ENCODE measurements at places on chromosomes 4 and X.
A peak's percentile ranks its signal among the peaks of the same experiment; 100 is the strongest.

GRCh38 chr4:113607998-113608397 lies 153.5 kb downstream of the CAMK2D start:
- no peak for DNase-seq

DNA sequence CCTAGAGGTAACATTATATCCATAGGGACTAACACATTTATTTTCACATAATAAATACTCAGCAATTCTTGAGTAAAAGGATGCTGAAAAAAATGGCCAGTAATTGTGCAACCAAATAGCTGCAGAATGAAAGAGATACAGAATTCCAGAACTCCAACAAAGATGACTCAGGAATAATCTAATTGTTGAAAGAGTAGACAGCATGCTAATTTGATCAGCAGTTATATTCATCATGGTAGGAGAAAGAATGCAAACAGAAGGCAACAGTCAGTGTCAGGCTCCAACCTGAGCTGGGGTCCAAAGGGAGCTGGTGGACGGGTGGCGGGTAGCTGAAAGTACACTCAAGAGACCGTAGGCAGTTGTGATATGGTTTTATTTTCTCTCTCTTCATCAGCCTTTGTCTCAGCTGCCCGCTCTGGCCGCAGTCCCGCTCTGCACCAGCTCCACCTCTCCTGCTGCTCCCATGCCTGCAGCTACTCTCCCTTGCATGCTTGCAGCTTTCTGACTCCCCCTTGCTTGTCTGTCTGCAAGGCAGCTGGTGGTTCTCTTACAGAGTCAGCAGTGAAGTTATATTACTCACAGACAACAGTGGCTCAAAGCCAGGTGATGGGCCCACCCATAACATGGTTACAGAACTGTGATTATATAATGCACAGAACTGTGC lies 1150.1 kb downstream of the STIM2 start:
- DNase-seq = no peak

GRCh38 chrX:55867708-55868107 lies 150.2 kb downstream of the RRAGB start:
- no peak for DNase-seq

DNA sequence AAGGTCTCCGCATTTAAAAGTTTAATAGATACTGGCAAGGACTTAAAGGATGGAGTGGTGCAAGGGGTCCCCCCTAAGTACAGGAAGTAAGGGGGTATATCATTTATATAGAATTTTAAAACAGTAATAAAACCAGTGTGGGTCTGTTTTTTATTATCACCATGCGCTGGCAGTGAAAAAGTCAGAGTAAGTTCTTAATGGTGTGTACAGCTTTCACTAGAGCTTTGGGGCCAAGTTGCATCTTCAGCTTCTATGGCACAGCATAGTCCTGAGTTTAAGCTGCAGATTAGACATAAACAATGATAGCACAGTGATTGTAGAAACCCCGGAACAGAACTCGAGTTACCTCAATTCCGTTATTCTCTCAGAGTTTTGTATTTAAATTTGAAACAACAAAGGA lies 27.6 kb downstream of the RHOH start:
- no peak for DNase-seq

- peak; percentile 42 for DNase-seq
These were observed 789 bp downstream of the ARHGAP10 start for GRCh38 chr4:147732518-147733235.

GRCh38 chrX:46991664-46992063 lies 79.4 kb downstream of the JADE3 start:
- DNase-seq = no peak

DNA sequence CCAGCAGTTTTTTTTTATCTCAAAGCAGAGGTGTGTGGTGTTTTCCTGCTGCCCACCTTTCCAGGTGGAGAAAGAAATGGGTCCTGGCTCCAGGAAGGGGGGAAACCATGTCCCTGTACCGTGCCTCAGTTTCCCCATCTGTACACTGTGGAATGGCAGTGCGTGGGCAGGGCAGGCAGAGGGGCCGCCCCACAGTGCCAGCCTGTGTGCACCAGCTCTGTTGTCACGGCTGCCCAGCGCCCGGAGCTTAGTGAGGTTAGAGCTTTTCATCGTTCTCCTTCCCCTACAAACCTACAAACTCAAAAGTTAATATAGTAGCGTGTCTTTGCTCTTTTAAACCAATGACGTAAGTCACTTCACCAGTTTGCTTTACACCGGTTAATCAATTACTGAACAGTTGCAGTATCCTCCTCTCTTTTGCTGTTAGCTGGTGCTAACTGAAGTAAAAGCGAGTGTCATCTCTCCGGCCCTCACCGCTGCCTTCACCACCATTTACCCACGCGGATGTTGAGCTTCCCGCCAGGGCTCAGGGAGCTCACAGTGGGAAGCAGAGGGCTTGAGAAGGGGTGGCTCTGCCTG lies 114.8 kb upstream of the ADRA2C start:
- DNase-seq = no peak

- peak; percentile 42 for DNase-seq
These were observed 37.3 kb upstream of the GUCY1A1 start for GRCh38 chr4:155629183-155629825.

DNA sequence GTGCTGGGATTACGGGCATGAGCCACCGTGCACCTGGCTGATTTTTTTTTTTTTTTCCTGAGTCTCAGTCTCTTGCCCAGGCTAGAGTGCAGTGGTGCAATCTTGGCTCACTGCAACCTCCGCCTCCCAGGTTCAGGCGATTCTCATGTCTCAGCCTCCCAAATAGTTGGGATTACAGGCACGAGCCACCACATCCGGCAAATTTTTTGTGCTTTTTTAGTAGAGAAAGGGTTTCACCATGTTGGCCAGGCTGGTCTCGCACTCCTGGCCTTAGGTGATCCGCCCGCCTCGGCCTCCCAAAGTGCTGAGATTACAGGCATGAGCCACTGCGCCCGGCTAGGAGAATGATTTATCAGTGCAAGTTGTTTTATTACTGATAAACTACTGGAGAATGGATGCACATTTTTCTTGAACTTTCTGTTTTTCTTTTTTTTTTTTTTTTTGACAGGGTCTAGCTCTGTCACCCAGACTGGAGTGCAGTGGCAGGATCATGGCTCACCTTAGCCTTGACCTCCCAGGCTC lies 39.7 kb upstream of the DHRSX start:
- no peak for DNase-seq

DNA sequence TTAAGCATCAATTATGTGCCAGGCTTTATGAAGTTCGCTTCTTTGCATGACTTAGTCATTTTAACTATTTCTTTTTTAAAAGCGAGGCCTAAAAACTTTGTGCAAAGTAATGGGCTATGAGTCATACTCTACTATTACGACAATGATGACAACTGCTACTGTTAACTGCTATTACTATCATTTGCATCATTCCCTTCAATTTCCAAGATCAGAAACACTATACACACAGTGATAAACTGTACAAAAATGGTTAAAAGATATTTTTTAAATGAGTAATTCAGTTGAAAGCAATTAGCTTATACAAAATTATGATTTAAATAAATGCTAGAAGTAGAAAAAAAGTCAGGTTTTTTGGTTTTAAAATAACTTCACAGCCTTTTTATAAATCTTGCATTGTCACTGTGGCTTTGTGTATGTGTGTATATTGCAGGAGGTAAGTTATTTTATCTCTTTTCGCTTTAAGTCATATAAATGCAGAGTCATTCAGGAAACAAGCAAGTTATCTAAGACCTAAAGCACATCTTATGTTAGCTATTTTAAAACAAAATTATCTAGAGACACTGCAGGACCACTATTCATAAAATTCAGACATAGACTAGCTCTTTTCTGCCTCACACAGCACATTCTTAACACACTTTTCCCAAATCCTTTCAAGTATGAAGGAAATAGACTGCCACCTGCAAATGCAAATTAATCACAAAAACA lies 18.5 kb upstream of the CXCL3 start:
- DNase-seq = peak; percentile 74

DNA sequence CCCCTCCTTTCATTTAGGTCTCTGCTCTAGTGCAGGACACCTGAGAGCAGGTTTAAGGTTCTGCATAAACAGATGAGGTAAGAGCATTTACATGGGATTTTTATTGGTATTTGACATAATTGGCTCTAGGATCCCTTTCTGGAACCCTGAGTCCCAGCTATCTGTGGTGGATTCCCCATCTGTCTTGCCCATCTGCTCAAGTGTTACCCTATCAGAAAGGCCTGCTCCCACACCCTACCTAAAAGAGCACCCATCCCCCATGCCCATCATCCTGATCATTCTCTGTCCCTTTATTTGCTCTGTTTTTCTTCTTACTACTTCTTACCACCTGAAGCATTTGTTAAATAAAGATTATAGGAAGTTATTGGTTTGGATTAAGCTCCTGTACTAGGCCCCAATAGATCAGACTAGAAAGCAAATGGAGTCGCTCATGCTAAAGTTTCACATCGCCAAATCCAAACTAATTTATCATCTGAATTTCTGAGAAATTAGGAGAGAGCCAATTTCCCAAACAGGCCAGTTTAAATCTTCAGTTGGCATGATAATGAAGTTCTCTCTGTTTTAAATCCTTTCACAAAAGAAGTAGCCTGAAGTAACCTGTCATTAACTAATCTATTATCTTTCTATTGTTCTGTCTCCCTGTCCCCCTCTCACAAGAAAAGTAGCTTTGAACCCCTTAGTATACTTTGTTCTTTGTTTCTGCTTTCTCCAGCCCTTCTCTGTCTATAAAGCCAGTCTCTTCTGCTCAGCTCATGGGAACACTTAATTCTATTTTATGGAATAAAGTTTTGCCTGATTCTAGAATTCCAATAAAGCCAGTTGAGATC lies 178.6 kb downstream of the ZNF674 start:
- DNase-seq = no peak

- DNase-seq = no peak
These were observed 586.0 kb upstream of the AADAT start for GRCh38 chr4:170675568-170676262.

DNA sequence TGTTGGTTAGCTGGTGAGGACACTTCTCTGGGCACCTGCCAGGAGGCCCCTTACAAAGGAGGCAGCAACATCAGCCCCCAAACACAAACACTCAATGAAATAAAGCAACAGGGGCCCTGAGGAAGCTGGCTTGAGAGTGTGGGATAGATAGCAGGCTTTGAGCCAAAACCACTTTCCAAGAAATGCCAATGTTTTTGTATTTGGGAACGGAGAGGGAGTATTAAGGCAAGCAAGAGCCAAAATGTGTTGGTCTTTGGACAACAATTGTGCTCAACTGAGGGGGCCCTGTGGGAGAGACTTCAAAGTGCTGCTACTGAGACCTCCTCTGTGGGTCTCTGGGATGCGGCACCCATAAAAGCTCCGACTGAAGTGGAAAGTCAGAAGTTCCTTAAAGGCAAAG lies 41.0 kb downstream of the RAI2 start:
- DNase-seq = no peak

DNA sequence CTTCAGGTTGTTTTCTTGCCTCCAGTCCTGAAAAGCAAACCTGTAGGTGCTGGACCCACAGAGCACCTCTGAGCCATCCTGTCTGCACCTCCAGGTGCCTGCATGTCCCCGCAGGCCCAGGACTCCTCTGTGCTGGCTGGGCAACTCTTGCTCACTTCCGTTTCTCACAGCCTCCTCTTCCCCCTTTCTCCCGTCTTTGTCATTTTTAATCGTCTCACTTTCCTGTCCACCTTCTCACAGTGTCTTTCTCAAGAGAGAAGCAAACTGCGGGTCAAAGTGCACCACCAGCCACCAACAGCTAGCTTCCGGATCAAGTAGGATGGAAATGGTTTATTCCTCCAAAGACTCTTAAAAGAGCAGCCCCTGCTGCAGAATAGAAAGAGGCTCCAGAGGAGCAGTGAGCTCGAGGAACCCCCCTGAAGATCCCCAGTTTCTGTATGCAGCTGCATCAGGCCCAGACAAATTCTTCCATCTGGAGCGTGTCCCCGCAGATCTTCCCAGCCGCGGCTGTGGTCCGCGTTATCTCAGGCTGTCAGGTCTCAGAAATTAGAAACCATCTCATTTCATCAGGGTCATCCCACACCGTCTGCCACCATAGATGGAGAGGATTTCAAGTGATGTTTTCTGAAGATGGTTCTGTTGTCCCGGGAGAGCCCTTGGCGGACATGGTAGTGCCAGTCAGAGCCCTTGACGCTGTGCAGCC lies 87.7 kb downstream of the FHDC1 start:
- no peak for DNase-seq

DNA sequence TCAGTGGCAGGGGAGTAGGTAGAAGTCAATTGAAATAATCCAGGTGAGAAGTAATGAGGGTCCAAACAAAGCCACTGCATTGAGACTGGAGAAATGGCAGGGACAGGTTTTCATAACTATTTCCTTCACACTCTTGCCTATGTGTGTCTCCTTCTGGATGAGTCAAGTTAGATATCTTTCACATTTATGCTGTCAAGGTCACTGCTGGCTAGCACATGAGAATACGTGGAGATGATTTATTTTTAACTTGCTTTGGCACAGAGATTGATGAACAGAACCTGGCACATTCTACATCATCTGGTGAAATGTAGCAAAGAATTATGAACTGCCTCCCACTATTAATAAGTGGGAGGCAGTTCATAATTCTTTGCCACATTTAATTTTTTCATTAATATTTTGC lies 66.7 kb upstream of the BOD1L1 start:
- DNase-seq = no peak

- DNase-seq = no peak
These were observed 6.9 kb upstream of the VEGFC start for GRCh38 chr4:176799653-176800052.

GRCh38 chr4:121697564-121697963 lies 784 bp upstream of the ANXA5 start:
- no peak for DNase-seq

DNA sequence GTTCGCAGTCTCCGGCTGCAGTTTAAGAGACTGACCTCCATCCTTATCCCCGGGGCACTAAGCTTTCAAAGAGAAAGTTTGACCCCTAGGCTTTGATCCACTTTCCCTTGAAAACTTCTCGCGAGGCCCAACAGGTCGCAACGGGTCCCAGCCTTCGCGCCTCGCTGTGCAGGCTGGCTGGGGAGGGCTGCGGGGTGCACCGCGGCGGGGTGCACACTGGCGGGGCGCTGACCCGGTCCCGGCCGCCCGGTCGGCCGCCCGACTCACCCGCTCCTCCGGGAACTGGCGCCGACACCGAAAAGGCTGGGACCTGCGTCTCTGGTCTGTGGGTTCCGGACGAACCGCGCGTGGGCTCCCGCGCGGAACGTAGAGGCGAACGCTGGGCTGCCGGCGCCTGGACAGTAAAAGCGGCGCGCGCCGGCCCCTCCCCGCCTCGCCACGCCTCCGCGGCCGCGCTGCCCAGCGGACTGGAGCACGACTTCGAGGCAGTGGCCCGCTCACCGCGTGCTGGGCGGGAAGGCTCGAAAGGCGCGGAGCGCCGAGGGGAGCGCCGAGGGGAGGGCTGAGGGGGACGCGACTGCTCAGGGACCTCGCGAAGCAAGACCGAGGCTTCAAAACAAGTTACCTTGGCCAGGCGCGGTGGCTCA lies at the start of gene TAF7L:
TSS of gene TAF7L (minus strand) at position 378 of the 647 bp plus-strand sequence. CDS start 3,791 bp downstream, outside the sequence.
- peak; percentile 6 for DNase-seq

DNA sequence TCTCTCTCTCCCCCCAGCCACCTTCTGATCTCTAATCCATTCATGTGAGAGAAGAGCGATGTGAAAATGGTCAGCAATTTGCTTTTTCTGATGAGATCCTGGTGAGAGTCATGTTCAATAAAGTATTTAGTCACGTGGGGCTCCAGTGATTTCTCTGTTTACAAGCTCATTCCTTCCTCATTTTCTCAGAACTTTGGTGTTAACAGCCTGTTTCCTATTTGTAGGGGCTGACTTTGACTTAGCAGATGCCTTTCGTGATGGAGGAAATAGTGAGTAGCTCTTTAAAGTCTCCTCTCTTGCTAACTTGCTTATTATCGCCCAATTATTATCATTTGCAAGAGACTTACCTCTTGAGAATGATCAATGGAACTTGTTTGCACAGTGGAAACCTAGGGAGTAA lies 72.6 kb upstream of the CD99 start:
- DNase-seq = no peak

GRCh38 chr4:74408639-74409038 lies 36.3 kb upstream of the AREG start:
- no peak for DNase-seq

All from cardiac fibroblast (primary cell).